ENCODE measurements at places on chromosomes 13 and 19.

DNA sequence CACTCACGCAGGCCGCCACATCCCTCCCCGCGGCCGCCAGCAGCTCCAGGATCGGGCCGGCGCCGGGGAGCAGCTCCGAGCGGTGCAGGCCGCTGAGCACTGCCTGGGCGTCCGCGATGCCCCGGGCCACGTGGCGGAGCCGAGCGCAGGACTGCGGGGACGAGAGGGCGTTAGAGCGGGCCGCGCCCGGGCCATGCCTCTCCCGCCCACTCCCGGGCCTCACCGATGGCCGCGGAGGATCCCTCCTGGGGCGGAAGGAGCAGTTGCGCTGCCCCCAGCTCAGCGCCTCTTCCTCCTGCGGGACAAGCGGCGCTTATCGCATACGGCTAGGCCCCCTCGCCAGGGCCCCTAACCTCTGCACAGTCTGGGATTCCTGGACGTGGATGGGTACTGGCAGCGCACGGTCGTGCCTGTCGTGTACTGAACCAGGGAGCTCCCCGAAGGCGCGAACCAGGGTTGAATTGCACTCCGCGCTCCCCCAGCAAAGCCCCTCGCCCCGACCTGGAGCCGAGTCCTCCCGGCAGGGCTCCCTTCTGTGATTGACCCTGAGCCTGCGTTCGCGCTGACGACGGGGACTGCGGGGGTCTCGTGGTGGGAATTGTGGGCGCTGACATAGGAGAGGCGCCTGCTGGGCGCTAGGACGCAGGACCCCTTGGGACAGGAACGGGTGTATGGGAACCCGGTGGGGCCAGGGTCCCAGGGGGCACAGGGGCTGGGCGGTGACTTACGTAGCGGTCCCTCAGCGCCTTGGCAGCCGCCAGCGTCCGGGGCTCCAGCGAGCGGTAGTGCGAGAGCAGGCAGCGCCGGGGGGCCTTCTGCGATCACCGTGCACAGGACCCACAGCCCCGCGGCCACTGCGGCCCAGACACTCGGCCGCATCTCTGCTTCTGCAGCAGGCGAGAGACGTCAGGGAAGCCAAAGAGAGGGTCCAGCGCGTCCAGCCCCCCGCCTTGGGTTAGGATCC lies 673 bp downstream of the IFNL4 start:
- peak; percentile 51 for DNase-seq

- DNase-seq: no peak
Measured at GRCh38 chr19:57867868-57868492, 18.3 kb downstream of the ZNF587 start.

- no peak for DNase-seq
Measured at GRCh38 chr13:54194233-54195024, 1165.8 kb downstream of the OLFM4 start.

DNA sequence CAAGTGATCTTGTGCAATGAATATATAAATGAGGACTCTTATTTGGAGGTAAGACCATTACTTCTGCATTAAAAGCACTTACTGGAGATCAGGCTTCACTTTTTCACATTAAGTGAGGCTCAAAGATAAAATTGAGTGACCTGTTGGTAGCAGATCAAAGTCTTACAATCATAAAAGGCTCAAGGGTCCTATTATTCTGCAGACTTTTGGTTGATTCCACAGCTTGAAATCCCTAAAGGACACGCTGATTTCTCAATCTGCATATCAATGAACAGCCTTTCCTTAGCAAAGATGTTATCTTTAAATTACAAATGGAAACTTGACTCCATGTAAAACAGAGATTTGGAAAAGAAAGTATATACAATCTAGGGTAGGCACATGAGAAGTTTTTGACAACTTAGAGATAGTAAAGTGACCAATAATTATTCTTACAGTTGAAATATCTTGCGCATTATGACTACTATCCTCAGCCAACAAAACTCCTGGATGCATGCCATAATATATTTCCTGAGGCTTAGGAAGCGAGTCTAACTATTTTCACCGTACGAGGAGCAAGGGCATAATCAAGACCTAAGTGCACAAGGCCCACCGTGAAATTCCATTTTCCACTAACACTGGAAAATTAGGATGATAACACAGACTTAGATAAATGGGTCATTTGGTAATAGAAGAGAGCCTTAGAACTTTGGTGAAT lies 640.7 kb downstream of the LIG4 start:
- no peak for DNase-seq

- DNase-seq: peak; percentile 88
Measured at GRCh38 chr19:51660975-51661600, 14.5 kb upstream of the SIGLEC14 start.

GRCh38 chr19:2678044-2678671 lies 24.3 kb downstream of the GNG7 start:
- no peak for DNase-seq

Data from glutamatergic neuron (in vitro differentiated cells).